ENCODE measurements at places on chromosomes 4 and X. TPM values are rescaled to one million over a fixed set of nuclear protein-coding genes. Genes with fewer than 3 reads are reported as not detected.

GRCh38 chr4:182083671-182084410 lies 159.4 kb upstream of the TENM3 start:
- H3K27ac ChIP-seq, result no peak overlapping the region
- no peak overlapping the region for H3K4me3 ChIP-seq
- no peaks in the 10 kb centered on the region for H3K36me3 ChIP-seq
- DNase-seq, result no peak
- no peaks in the 10 kb centered on the region for H3K4me1 ChIP-seq

GRCh38 chr4:165031436-165032211 lies at the start of gene TRIM60:
Gene TRIM60 (plus strand): TSS chr4:165031999. CDS start chr4:165040073, 8,074 bp downstream.
- no peaks in the 10 kb centered on the region for H3K4me1 ChIP-seq
- H3K27ac ChIP-seq, result no peak within 1 kb of the TSS
- H3K4me3 ChIP-seq, result no peak within 1 kb of the TSS
- DNase-seq, result no peak
- H3K36me3 ChIP-seq, result no peaks in the 10 kb centered on the region
- no peaks in the 10 kb centered on the region for H3K27me3 ChIP-seq

ETDB gene
- not detected for total RNA-seq

- H3K27me3 ChIP-seq, result peaks cover 2% of the 10 kb centered on the region
- DNase-seq, result no peak
- H3K36me3 ChIP-seq, result no peaks in the 10 kb centered on the region
- no peaks in the 10 kb centered on the region for H3K4me1 ChIP-seq
- no peak overlapping the region for H3K27ac ChIP-seq
- no peak overlapping the region for H3K4me3 ChIP-seq
Observed at GRCh38 chr4:8840006-8840793, 31.4 kb downstream of the HMX1 start.

ARHGEF6 gene
- 58.5 TPM for total RNA-seq

- H3K27ac ChIP-seq, result no peak overlapping the region
- H3K4me1 ChIP-seq, result no peaks in the 10 kb centered on the region
- DNase-seq, result no peak
- no peaks in the 10 kb centered on the region for H3K36me3 ChIP-seq
- H3K27me3 ChIP-seq, result no peaks in the 10 kb centered on the region
Observed at GRCh38 chr4:143625632-143626031, 74.8 kb downstream of the FREM3 start.

GRCh38 chr4:88597970-88598660 lies 5.8 kb downstream of the HERC3 start:
- peaks cover 5% of the 10 kb centered on the region for H3K36me3 ChIP-seq
- peaks cover 77% of the 10 kb centered on the region for H3K4me1 ChIP-seq
- DNase-seq, result no peak
- no peak overlapping the region for H3K4me3 ChIP-seq
- no peaks in the 10 kb centered on the region for H3K27me3 ChIP-seq
- H3K27ac ChIP-seq, result no peak overlapping the region

DNA sequence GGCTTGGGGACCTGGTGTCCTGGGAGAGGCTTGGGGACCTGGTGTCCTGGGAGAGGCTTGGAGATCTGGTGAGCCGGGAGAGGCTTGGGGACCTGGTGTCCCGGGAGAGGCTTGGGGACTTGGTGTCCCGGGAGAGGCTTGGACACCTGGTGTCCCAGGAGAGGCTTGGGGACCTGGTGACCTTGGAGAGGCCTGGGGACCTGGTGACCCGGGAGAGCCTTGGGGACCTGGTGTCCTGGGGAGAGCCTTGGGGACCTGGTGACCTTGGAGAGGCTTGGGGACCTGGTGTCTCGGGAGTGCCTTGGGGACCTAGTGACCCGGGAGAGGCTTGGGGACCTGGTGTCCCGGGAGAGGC lies 12.6 kb downstream of the SHOX start:
- H3K27me3 ChIP-seq, result peaks cover 44% of the 10 kb centered on the region
- no peak overlapping the region for H3K27ac ChIP-seq
- H3K36me3 ChIP-seq, result no peaks in the 10 kb centered on the region
- no peak overlapping the region for H3K4me3 ChIP-seq
- peaks cover 2% of the 10 kb centered on the region for H3K4me1 ChIP-seq

HS6ST2 gene
- 1.3 TPM for total RNA-seq

XK gene
- not detected for total RNA-seq

BEX5 gene
- total RNA-seq, result 6.6 TPM

PRDM5 gene
- total RNA-seq, result 0.57 TPM

CCNQ gene
- 13.4 TPM for total RNA-seq

GBA3 gene
- not detected for total RNA-seq

GRCh38 chr4:43275779-43276178 lies 383.3 kb downstream of the GRXCR1 start:
- H3K4me1 ChIP-seq, result no peaks in the 10 kb centered on the region
- H3K27ac ChIP-seq, result no peak overlapping the region
- H3K27me3 ChIP-seq, result no peaks in the 10 kb centered on the region
- no peak for DNase-seq

DNA sequence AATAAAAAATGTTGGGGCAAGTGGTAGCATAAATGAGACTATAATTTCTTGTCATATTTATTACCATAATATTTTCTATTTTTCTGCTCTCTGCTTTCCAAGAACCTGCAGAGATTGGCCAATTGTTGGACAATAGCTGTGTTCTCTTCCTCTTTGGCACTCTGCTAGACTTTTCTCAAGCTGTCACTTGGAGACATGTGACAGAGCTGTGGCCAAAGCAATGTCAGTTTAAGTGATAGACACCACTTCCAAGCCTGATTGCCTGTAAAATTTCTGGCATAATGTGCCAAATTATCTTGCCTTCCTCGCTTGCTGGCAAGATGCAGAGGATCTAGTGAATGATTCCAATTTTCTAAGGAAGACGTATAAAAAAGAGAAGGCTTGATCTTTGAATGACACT lies 162.2 kb upstream of the NDST4 start:
- H3K4me3 ChIP-seq, result no peak overlapping the region
- H3K27ac ChIP-seq, result no peak overlapping the region
- no peaks in the 10 kb centered on the region for H3K27me3 ChIP-seq
- DNase-seq, result no peak
- H3K4me1 ChIP-seq, result no peaks in the 10 kb centered on the region

DNA sequence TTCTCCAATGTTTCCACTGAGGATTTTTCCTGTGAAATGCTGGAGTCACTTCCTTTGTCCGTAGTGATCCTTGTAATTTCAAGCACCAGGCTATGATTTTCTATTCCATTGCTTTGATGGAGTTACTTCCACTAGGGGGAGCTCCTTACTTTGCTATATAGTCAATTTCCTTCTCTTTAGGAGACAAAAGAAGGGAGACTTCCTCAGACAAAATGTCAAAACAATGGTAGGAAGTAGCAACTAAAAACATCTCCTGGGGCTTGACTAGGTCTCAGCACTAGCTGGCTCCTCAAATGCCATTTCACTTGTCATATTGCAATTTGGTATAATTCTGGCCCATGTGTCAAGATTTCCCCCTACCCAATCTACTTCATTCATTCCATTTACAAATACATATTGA lies 24.1 kb downstream of the ZCCHC12 start:
- DNase-seq, result no peak
- H3K36me3 ChIP-seq, result no peaks in the 10 kb centered on the region
- H3K4me3 ChIP-seq, result no peak overlapping the region
- no peak overlapping the region for H3K27ac ChIP-seq
- H3K4me1 ChIP-seq, result no peaks in the 10 kb centered on the region
- H3K27me3 ChIP-seq, result no peaks in the 10 kb centered on the region

Measured in activated naive CD4-positive, alpha-beta T cell treated with anti-CD3 and anti-CD28 coated beads for 36 hours (primary cell).